ENCODE measurements at places on chromosomes 6 and 20. TPM values are rescaled to one million over a fixed set of nuclear protein-coding genes. Genes with fewer than 3 reads are reported as not detected.

- DNase-seq, result no peak
Measured at GRCh38 chr6:169022079-169022478, 231.6 kb downstream of the THBS2 start.

The ABHD16B gene
- not detected for total RNA-seq

The GRM1 gene
- 6.4 TPM for total RNA-seq

DNA sequence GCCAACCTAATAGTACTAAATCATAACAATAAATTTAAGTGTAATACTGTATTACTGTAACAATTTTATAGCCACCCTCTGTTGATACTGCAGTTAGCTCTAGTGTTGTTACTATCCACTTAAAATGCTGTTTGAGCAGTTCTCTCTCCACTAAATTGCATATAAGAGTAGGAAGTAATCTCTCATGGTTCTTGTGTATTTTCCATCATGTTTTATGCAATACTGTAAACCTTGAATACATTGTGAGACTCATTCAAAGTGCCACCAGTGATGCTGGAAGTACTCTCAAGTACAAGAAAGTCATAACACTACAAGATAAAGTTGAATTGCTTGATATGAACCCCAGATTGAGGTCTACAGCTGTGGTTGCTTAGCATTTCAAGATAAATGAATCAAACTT, 65.5 kb downstream of the WASF1 start:
- DNase-seq, result no peak

- DNase-seq, result no peak
Measured at GRCh38 chr6:158191032-158191431, 22.9 kb downstream of the GTF2H5 start.

The LRFN2 gene
- total RNA-seq, result not detected
